ENCODE measurements at places on chromosomes 5 and 9.
A peak's percentile ranks its signal among the peaks of the same experiment; 100 is the strongest.

- ATAC-seq, result no peak
These were observed 77.9 kb downstream of the LHFPL2 start for GRCh38 chr5:78570646-78571045.

DNA sequence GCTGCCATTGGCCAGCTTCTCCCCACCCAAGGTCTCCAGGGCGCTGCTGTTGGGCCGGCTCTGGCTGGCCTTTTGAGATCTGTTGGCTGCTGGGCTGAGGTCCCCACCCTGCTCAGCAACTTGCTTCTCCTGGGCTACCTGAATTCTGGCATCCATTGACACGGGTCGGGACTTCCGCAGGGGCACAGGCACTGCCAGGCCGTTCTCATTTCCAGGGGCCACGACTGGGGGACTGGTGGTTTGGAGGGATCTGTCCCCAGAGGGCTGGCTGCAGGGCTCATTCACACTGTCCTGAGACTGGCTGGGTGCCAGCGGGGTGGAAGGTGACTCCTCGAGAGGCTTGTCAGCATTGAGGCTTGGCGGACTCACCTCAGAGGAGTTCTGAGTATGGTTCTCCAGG is 87.1 kb upstream of the FBXW11 start:
- ATAC-seq, result no peak

DNA sequence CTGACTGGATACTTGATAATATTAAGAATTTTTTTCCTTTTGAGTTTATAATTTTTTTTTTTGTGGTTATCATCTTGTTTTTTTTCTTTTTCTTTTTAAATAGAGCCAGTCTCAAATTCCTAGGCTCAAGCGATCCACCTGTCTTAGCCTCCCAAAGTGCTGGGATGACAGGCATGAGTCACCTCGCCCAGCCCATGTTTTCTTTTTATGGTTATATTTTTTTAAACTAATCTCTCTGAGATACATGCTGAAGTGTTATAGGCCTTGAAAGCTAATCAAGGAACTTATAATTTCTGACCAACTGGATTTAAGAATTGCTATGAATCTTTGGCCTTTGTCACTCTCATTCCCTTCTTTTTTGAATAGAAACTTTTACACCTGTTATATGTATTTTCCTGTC is 6.8 kb upstream of the AMACR start:
- no peak for ATAC-seq

DNA sequence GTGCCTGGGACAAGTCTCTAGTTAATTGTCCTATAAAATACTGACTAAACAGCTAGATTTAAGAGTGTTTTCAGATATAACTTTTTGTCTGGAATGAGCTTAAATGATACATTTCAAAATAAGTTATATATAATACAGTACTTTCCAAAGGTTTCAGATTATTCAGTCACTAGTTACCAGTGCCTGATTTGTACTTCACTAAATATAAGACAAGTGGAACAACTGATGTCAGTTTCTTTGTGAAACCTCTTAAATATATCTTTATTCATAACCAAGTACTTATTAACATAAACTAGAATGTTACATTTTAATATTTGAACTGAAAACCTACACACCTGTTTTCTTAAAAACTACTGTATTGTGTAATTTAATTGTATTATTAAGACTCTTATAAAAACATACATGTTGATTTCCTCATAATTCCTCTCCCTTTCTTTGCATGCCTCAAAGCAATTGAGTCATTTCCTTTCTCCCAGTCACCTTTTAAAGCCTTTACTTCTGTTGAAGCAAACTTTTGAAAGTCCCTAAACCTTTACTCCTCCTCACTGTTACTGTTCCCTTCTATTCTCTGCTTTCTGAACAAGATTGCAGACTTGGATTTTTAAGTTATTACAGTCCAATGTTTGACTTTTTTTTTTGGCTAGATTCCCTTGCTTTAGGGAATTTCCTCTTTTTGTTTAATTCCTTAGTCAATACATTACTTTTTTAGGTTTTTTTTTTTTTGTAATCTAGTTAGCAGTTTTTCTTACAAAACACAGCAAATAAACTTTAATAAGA is 8.7 kb upstream of the SEMA6A start:
- ATAC-seq, result peak; percentile 36

DNA sequence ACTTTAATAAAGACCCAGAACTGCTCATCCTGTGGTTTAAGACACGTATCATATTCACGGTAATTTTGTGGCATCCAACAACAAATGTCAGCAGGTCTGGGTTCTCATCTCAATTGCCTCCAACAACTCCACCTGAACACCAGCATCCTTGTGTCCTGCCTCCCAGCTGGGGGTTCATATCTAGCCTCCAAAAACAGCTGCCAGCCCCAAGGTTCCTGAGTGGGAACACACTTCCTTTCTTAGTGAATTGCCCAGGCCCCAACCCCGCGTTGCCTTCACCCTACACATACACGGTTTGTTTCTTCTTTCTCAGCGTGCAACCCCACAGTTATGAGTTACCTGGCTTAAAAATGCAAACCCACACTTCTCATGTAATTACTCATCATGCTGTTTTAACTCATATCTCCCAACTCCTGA is 77.9 kb downstream of the SEMA4D start:
- ATAC-seq, result no peak

DNA sequence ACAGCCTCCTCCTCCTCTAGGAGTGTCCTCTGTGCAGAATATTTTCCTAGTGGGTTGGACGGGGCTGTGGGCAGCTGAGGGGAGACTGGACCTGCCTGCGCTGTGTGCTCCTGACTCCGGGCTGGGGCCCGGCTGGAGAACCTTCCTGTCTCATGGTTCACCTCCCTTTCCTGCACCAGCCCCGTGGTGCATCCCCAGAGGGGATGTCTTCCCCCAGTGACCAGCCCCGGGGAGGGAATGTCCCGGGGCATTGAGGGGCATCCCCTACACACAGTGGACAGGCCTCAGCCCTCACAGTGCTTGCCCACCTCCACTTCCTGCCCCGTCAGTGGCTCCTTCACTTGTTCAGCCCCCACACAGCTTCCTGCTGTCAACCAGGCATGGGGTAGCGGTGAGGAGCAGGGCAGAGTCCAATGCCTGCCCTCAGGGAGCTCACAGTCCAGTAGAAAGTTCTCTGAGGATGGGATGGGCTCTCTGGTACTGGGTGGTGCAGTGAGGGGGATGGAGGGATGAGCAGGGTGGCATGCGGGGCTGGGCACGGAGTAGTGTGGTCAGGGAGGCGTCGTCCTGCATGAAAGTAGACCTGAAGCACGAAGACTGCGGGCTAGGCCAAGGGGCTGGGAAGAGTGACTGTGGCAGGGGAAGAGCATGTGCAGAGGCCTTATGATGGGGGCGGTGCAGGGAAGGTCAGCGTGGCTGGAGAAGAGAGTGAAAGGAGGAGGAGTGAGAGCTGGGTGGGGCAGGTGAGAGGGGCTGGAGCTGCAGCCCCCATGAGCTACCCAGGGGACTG is 52.1 kb upstream of the PITX1 start:
- no peak for ATAC-seq

- ATAC-seq, result no peak
These were observed 91.0 kb upstream of the ANKH start for GRCh38 chr5:14962604-14963003.

DNA sequence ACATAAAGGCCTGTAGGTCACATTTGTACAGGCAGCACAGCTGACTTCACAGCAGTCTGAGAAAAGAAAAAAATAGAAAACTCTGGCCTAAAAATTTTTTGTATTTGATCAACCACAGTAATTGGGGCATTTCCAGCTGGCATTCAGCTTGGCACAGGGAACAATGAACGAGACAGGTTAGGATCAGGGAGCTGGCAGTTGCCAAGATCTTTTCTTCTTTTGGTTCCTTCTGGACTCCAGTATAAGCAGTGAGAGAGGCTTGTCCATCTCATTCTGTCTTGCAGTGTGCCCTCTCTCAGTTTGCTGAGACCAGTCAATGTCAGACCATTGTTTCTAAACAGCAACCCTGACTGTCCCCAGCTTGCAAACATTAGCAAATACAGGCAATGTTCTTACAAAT is 601.1 kb downstream of the TLR4 start:
- peak; percentile 16 for ATAC-seq

GRCh38 chr5:155898284-155898683 is 428.7 kb upstream of the SGCD start:
- no peak for ATAC-seq

DNA sequence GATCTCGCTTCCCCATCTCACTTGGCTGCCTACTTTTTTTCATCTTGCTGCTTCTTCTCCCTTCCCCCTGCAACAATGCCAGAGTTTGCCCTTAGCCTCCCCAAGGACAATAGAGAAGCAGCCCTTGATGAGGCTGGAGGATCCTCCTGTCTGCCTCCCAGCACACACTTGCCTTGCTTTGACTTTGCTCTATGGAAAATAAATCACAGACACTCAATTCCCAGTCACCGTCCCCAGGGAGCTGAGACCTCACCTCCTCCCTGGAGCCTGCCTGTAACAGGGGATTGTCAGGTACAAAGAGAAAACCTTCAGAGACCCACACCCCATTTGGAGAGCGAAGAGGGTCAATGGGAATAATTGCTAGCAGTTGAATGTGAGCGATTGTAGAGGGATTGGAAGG is 242.1 kb upstream of the ZNF462 start:
- ATAC-seq, result peak; percentile 58

- no peak for ATAC-seq
These were observed 738.2 kb downstream of the BRINP1 start for GRCh38 chr9:118630931-118631595.

DNA sequence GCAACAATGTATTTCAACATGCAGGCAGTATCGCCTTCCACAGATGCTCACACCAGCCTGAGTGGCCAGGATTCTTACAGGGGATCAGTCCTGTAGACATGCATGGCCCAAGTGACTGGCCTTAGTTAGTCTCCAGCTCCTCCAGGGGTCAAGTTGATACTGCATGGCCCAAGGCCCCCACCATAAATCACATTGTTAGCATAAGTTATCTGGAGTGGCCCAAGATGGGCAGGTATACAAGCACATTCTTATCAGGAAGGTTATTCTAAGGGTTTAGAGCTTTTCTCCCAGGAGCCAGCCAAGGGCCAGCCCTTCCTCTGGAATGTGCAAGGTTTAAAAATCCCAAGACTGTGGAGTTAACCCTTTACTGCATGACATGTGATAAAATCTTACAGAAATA is 230.9 kb upstream of the NFIL3 start:
- ATAC-seq, result no peak
